ENCODE measurements at places on chromosomes 12 and 14.

DNA sequence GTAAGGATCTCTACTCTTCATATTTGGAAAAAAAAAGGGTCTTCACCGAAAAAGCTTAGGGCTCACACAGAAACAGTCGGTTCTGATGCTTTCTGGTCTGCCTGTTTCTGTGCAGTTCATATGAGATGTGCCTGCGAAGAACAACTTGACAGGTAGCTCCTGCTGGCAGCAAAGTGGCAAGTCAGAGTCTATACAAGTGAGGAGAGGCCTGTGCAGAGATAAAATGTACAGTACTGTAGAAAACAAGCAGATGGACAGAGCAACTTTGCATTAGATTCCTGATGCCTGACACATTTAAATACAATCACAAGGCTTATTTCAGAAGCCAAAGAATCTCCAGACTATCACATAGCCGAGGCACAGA lies 936.0 kb downstream of the DIO2 start:
- no peak for DNase-seq

GRCh38 chr12:100698518-100698917 lies 96.1 kb upstream of the ANO4 start:
- no peak for DNase-seq

- DNase-seq, result no peak
Measured at GRCh38 chr12:70583251-70583650, 54.0 kb downstream of the PTPRB start.

- no peak for DNase-seq
Measured at GRCh38 chr12:3117144-3117581, 40.0 kb downstream of the TSPAN9 start.

GRCh38 chr14:21476523-21476924 lies 235 bp downstream of the RAB2B start:
- peak; percentile 90 for DNase-seq

DNA sequence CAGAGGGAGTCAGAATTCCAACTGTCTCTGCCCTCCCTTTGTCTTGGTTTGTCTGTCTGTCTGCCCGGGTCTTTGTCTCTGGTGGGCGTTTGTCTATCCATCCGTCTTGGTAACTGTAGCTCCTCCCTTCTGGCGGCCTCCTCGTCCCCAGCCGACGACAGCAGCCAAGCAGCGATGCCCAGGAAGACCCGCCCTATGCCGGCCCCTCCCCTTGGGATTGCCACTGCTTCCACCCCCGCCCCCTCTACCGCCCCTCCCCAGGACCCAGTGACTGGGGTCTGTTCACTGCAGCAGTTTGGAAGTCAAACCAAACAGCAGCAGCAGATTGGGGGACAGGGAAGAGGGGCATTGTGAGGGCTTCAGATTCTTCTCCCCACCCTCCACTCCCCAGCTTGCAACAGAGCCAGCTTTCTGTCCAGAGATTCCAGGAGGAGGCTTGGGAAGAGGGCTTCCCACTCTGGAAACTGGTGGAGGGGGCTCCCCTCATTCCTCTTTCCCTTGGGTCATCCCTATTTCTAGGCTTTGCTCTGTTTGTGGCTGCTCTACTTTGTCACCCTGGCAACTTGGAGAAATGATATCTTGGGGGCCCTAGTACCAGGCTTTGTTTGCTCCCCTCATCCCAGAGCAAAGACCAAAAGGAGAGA lies 2.4 kb upstream of the RARG start:
- no peak for DNase-seq

DNA sequence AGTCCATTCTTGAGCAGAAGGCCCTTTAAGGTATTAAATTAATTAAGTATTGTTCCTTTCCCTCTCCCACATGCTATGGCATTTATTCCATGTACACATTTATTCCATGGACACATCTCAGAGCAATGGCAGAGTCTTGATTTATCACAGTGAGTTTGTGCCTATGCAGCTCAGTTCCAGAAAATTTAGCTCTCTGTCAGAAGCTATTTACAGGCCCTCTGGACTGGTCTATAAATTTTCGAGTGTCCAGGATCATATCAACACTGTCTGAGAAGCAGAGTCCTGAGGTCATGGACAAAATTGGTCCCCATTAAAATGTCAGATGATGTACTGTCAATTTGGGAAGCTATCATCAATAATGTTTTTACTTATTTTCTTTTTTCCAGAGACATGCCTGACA lies 65.5 kb downstream of the TTC7B start:
- DNase-seq, result no peak

DNA sequence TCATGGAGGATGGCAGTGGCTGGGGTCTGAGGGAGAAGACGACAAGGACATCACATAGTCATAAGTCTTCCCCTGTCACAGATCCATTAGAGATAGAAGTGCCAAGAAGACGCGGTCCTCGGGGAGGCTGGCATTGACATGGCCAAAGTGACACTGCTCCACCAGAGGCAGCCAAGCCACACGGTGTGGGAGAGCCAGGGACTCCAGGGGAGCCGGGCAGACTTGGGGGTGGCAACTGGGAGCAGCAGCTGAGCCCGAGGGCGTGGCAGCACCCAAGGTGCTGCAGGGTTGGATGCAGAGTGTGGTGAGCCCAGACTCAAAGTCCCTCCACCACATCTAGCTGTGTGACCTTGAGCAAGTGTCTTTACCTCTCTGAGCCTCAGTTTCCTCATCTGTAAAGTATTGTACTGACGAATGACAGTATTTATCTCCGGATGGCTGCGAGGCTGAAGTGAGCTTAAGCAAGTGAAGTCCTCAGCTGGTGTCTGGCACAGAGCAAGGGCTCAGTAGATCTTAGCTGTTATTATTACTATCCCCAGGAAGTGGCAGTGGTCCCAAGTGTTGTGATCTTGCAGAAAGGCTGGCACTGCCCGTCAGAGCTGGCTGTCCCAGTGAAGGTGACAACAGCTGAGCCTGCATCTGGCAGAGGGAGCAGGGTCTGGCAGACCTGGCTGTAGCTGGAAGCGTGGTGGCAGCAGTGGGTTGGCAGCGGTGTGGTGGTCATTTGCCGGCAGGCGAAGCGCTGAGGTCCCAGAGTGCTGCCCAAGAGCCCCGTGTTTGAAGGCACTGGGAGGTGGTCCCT lies 54.9 kb downstream of the ZNF664 start:
- DNase-seq, result no peak

DNA sequence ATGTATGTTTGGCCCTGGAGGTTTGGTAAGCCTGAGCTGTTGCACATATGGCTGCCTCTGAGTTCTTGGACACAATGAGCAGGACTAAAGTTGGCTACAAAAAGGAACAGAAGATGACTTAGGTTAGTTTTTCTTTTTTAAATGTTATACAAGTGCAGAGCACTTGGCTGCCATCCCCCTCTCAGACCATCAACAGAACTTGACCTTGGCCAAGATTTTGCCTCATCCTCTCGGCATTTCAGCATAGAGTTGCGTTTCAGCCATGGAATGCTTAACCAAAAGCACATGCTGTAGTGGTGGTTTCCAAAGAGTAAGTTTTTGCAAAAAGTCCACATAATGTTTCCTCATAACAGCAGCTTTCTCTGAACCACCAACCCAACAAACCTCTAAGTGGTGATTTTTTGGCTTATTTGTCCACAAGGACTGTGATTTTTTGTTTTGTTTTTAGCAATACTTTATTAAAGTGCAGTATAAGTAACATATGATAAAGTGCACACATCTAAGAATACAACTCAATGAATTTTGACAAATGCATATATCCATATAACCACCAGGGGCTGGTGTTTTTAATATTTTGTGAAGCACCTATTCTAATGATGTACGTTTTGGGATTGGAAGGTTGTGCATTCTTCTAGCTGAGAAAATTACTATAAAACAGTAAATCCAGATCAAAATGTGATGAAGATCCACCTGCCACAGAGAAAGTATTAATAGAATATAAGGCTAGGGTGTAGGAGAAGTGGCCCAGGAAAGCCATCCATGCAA lies 12.1 kb upstream of the GALNT16 start:
- DNase-seq, result no peak

- no peak for DNase-seq
Measured at GRCh38 chr12:31231611-31232360, 94.2 kb downstream of the SINHCAF start.

DNA sequence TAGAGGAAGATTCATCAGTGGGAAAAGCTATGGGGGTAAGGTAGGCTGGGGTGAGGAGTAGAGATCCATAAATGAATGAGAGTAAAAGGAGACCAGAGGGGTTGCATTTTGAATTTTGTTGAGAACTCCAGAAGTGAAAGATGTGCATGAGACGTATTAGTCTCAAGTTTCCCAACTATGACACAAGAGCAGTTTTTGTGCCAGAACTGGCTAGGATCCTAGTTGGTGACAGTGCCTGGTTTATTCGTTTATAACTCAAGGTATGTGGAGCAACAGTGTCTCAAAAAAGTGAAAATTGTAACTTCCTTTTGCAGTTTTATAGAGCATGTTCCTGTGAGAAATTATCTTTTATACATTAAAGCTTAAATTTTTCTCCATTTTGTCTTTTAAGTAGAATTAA lies 377.0 kb downstream of the NPAS3 start:
- no peak for DNase-seq

- no peak for DNase-seq
Measured at GRCh38 chr14:80427101-80427500, 215.8 kb upstream of the DIO2 start.

GRCh38 chr12:6925239-6925539 lies 2.6 kb upstream of the ATN1 start:
- DNase-seq, result no peak

DNA sequence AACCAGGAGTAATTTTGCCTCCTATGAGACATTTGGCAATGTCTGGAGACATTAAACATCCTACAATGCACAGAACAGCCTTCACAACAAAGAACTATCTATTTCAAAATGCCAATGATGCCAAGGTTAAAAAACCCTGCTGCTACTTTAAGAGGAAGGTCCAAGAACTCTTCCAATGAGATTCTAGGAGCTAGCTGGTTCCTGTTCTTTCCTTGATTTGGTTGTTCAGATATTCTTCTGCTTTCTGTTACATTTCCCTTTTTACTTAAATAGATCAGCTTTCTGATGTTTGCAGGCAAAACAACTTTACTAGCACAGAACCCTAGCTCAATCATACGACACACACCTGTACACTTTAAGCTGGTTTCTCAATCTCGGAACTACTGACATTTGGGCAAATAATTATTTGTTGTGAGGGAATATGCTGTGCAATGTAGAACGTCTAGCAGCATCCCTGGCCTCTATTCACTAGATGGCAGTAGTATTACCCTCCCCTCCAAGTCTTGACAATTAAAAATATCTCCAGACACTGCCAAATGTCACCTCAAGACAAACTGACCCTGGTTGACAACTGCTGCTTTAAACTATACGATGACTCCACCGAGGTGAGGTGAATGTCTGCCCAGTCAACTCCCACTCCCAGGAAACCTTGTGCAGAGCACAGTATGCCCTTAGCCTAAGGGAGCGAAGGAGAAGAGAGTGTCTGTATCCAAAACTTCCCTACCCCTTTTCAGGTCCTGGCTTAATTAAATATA lies 4.4 kb downstream of the BLTP3B start:
- DNase-seq, result no peak

GRCh38 chr12:68453876-68454275 lies 121.7 kb upstream of the MDM1 start:
- no peak for DNase-seq

GRCh38 chr14:74904635-74905503 lies 18.2 kb downstream of the RPS6KL1 start:
- DNase-seq, result no peak

- DNase-seq, result no peak
Measured at GRCh38 chr14:95520346-95520745, 3.9 kb upstream of the SYNE3 start.

- DNase-seq, result no peak
Measured at GRCh38 chr12:88247241-88247643, 105.1 kb downstream of the TMTC3 start.

GRCh38 chr12:2791089-2791488 lies 3.7 kb upstream of the FKBP4 start:
- DNase-seq, result no peak

- no peak for DNase-seq
Measured at GRCh38 chr12:120495186-120495730, 655 bp upstream of the DYNLL1 start.

GRCh38 chr14:45743884-45744283 lies 490.9 kb upstream of the MIS18BP1 start:
- DNase-seq, result no peak

DNA sequence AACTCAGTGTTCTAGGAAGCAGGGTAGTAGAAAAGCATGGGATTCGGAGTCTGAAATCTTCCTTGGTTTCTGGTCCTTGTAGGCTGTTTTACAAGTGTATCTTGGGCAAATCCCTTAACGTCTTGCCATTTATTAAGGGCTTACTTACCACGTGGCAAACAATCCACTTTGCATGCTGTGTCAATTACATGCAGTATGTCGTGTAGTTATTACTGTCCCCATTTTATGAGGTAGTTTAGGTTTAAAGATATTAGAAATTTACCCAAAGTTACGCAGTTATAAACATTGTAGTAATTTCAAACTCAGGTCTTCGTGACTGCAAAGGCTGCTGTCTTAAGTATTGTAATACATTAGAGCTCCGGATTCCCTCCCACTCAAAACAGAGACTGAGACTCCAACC lies 1.5 kb upstream of the NOVA1 start:
- no peak for DNase-seq

DNA sequence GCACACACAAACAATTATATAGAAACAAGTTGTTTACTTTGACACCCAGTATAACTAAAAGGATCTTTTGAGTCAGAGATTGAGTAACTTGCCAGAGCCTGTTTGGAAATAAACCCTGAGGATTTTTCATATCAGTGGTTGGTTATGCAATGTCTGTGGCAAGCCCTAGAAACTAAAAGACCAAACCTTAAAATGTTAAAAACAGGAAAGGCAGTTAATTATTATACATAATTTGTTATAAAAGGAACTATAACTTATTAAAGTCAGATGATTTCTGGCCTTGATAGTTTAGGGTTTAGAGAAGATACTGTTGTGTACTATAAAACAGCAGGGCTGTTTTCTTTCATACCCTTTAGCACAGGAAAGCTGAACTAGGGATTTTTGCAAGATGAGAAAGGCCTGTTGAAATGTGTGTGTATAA lies 44.1 kb downstream of the PSEN1 start:
- DNase-seq, result no peak
